ENCODE measurements at places on chromosomes 3 and 15. TPM values are rescaled to one million over a fixed set of nuclear protein-coding genes. Genes with fewer than 3 reads are reported as not detected.

- DNase-seq = no peak
These were observed 630 bp downstream of the KIF15 start for GRCh38 chr3:44762170-44762677.

- no peak for DNase-seq
These were observed 28.9 kb upstream of the RASGRP1 start for GRCh38 chr15:38593524-38593923.

PAK6 gene
- total RNA-seq = 5.0 TPM

DNA sequence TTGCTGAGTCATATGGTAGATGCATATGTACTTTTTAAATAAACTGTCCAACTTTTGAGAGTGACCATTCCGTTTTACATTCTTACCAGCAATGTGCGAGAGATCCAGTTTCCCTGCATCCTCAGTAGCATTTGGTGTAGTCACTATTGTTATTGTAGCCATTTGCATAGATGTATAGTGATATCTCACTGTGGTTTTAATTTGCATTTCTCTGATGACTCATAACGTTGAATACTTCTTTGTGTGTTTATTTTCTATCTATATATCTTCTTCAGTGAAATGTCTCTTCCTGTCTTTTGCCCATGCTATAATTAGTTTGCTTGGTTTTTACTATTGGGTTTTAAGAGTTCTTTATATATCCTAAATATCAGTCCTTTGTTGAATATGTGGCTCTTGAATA lies 255.7 kb upstream of the GRM7 start:
- no peak for DNase-seq

DNA sequence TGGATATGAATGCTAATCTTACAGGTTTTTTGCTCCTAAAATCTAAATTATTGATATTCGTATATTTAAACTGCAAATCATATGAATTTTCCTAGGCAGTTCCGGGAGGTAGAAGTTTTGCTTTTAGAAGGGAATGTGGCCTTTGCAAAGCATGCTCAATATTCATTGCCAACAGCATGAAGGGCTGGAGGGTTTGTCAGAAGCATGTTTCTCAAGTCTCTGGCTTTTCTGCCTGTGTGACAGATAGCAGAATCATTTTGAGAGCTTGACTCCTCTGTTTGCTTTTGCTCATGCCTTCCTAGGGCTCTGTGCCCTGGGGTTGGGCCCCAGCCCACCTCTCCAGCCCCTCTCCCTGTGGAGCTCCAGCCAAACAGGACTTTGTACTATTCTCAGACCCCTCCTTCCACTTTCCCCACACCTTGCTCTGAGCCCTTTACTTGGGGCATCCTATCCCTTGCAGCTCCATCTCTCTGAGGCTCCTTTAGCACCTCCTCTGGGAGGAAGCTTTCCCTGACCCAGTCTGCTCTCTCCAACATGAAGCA lies 91.3 kb downstream of the ARNT2 start:
- no peak for DNase-seq

Data from uterus (tissue), 4 donors.